Activated T-cell treated with anti-CD3 and anti-CD28 coated beads, Interleukin-2, amount 50 U/mL, for 72 hours (primary cell): ENCODE measurements at places on chromosomes 2 and 18. TPM values are rescaled to one million over a fixed set of nuclear protein-coding genes. Genes with fewer than 3 reads are reported as not detected.

- no peak for DNase-seq
These were observed 3.5 kb upstream of the FAM124B start for GRCh38 chr2:224405412-224405811.

- DNase-seq = no peak
These were observed 242.7 kb downstream of the CNTNAP5 start for GRCh38 chr2:124267794-124268193.

- DNase-seq = no peak
These were observed 197.9 kb downstream of the ICOS start for GRCh38 chr2:204134421-204134820.

DNA sequence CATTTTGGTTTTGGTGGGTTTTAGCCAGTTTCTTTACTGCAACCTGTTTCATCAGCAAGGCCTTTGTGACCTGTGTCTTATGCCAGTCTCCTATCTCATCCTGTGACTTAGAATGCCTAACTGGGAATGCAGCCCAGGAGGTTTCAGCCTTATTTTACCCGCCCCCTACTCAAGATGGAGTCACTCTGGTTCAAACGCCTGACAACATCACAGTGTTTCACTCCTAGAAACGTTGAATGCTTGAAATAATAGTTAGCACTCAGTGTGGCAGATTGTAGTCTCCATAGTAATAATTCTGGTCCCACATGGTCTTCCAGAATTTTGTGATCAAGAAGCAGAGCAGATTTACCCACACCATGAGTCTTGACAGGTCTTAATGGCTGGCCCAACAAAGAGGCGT, 159.0 kb upstream of the TRIB2 start:
- no peak for DNase-seq

Gene SKA1
- total RNA-seq = 63.2 TPM

Gene OSR1
- total RNA-seq = not detected

DNA sequence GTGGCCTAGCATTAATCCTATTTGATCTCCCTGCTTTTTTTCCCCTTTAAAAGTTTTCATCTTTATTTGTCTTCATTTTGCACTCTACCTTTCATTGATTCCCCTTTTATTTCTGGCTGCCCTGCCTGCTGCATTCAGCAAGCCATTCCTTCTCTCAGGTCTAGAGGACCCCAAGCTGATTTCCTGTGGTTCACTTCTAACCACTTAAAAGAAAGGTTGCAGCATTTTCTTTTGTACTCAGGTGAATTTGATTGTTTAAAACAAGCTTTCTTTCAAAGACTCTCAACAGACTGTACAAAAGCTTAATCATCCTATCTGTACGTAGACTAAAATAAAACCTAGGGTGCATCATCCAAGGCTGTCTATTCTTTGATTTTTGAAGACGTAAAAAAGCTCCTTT, 160.3 kb downstream of the CSRNP3 start:
- DNase-seq = no peak

DNA sequence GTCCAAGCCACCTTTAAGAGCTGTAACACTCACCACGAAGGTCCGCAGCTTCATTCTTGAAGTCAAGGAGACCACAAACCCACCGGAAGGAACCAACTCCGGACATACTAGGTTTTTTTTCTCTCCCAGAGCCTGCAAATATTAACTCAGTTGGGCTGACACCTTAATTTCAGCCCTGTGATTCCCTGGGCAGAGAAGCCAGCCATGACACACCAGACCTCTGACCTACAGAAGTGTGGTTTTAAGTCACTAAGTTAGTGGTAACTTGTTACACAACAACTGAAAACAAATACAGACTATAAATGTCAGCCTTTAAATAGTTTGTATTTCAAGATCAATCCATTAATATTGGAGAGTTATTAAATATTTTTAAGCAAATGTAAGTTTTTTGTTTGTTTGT, 855.1 kb downstream of the TMEM182 start:
- DNase-seq = no peak

- DNase-seq = no peak
These were observed 7.0 kb upstream of the NUP35 start for GRCh38 chr2:183117226-183117625.

DNA sequence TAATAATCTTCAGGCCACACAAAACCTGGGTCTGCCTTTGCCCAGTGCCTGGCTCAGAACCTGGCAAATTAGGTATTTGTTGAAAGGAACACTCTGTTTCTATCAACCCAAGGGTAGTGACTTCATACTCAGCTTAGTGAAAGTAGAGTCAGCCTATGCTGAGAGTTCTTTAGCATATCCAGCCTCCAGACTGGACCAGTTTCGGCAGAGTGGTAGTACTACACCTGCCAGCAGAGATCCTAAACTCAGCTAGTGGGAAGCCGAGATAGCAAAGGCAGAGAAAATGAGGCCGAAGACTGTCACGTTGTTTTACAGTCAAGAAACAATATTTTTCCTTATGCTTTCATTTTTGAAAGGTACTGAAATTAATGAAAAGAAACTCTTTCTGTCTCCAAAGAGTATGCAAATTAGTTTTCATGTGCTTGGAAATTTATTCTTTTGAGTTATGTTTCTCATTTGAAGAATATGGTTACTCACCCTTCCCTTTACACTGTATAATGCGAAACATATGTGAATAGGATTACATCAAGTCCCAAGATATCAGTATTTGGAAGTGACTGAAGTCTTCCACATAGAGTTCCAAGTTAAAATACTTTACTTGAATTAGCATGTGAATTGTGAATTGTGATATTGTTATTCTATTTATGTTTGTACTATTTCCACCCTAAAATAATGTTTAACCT, 52.2 kb upstream of the UGP2 start:
- DNase-seq = no peak
